ENCODE measurements at places on chromosomes 16 and 17.

DNA sequence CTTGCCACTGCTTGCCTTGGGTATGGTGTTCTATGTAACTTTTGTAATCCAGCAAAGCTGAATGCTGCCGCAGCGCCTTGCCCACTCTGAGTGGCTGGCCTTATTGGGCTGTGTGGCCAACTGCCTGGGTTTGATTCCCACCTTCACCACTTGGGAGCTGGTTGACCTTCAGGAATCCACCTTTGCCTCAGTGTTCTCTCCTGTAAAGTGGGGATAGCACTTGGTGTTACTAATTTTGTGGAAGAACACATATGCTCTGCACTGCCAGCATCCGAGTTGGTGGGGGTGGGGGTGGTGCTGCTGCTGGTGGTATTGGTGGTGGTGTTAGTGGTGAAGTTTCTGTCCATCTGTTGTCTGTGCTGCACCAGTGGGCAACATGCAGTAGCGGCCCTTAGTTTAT is 32.8 kb downstream of the AKAP1 start:
- DNase-seq = no peak

GRCh38 chr16:49000594-49000993 is 281.0 kb downstream of the CBLN1 start:
- DNase-seq = no peak

DNA sequence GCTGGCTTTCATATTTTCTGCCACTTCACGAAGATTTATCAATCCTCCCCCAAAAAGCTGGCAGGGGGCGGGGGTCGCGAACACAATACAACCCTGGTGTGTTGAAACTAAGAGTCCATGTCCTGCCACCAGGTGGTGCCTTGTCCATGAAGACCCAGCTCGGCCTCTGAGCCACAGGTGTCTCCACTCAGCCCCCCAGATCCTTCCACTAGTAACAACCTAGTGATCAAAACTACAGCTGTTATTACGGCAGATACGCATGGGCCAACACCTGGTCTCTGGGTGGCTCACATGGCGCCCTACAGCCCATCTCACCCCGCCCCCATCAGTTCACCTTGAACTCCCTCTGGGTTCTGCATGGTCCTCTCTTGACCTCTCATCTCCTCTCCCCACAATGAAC is 27.7 kb downstream of the USP7 start:
- DNase-seq = no peak

GRCh38 chr17:680529-680928 is 34.1 kb downstream of the VPS53 start:
- no peak for DNase-seq

DNA sequence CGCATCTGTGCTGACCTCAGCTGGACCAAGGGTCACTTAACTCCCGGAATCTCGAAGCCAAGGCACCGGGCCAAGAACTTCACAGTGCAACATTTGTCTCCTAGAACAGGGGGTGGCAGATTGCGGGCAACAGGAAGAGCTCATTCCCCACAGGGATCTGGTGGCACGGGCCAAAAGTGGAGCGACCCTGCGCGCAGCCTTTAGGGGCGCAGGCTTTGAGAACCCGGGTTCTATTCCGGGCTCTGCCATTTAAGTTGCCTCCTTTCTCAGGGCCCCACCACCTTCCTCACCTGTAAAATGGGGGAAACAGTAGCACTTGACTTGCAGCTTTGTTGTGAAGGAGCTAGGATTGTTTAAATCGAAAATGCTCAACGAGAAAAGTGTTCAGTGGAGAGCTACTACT is 651 bp downstream of the SHMT1 start:
- no peak for DNase-seq

- no peak for DNase-seq
These were observed 160.9 kb downstream of the MAP2K6 start for GRCh38 chr17:69575346-69575761.

- no peak for DNase-seq
These were observed 89.4 kb upstream of the C17orf78 start for GRCh38 chr17:37286430-37286829.

- DNase-seq = no peak
These were observed 68.3 kb downstream of the GTF3C1 start for GRCh38 chr16:27481282-27481934.

- no peak for DNase-seq
These were observed 6.5 kb downstream of the EIF1 start for GRCh38 chr17:41695134-41695661.

- DNase-seq = no peak
These were observed 296.3 kb downstream of the CPPED1 start for GRCh38 chr16:12507366-12507765.

DNA sequence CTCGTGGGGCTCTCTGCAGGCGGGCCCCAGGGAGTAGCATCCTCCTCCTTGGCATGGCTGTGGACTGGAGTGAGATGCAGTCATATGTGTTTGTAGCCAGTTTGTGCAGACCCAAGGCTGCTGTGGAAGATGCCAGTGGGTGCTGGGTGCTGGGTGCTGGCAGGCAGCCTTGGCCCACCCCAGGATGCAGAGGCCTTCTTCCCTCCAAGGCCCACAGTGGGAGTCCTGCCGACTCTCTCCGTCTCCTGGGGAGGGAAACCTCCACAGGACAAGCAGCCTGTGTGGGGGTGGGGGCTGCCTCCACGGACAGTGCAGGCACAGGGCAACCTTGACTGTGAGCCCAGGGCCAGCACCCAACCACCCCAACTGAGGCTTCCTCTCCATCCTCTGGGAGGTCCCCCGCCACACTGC is 13.8 kb upstream of the TMEM92 start:
- no peak for DNase-seq

DNA sequence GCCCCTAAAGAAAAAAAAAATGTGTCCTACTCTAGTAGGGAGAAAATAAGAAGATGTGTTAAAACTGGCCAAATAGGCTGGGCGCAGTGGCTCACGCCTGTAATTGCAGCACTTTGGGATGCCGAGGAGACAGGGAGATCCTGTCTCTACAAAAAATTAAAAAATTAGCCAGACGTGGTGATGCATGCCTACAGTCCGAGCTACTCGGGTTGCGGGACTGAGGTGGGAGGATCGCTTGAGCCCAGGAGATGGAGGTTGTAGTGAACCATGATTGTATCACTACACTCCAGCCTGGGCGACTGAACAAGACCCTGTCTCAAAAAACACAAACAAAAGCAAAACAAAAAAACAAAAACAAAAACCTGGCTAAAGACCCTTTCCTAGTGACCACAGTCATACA is 15.9 kb downstream of the ZFHX3 start:
- no peak for DNase-seq

DNA sequence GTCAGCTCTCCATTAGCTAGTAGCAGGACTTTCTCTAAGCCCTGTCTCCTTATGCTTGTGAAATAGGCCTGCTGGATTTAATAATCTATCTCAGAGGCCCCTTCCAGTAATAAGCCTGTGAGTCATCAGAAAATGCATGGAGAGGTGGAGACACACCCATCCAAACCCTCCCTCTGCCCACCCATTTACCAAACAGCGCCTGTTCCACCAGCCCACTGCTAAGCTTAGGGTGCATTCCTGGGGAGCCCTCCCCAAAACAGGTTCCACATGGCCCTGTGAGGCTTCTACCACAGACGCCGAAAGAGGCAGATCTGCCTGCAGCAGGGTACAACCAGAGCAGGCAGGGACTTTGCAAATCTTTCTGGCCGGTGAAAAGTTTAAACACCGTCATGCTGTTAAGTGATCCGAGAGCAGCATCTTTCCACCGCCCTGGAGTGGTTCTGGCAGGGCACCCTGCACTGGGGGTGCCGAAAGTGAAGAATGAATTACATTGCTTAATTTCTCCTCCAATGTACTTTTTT is 99.3 kb downstream of the GAS7 start:
- no peak for DNase-seq

GRCh38 chr17:34319039-34319483 is at the start of gene CCL8:
CCL8 (plus strand) TSS chr17:34319435; CDS start chr17:34319502, 67 bp downstream.
- DNase-seq = no peak

All from stimulated activated CD8-positive, alpha-beta memory T cell treated with anti-CD3 and anti-CD28 coated beads, Interleukin-2, amount 100 ng/mL, for 1 hour (primary cell).